ENCODE measurements at places on chromosomes 11 and 22.
A peak's percentile ranks its signal among the peaks of the same experiment; 100 is the strongest.

- no peak for DNase-seq
These were observed 40.5 kb upstream of the OR9Q1 start for GRCh38 chr11:57983191-57983590.

DNA sequence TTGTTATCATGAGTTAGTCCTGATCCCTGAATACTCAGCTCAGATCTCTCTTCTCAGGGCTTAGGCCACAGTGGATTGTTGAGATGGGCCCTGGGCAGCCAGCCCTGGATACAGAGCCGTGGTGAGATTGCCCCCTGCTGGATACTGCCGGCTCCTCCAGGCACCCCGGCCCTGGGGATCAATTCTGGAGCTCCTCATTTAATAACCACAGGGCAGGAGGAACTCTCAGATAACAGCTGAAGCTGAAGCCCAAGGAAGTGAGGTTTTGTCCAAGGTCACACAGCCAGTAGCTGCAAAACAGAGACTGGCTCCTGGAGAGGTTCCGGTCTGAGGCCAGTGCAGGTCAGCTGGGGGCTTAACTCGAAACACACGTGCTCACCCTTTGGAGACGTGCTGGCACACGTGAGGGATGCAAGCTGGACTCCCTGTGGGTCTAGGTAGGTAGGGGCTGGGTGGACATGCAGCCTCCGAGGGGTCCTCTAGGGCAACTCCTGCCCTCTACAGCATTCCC is 16.0 kb downstream of the USH1C start:
- peak; percentile 76 for DNase-seq

DNA sequence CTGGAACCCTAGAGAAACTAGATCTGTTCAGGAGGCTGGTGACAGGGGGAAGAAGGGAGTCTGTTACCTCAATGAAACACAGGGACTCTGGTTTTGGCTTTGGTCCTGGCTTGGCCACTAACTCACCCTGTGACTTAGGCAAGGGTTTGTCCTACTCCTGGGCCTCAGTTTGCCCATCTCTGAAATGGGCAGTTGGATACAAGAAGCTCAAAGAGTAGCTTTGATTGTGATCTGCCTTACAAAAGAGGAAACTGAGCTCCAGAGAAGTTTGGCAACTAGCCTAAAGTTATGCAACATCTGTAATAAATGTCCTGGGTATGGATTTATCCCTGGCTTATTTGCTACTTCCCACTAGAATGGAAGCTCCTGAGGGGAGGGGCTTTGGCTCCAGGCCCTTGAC is 24.0 kb upstream of the LMO1 start:
- DNase-seq: no peak

- no peak for DNase-seq
These were observed 174.0 kb upstream of the MTMR2 start for GRCh38 chr11:96097844-96098421.

DNA sequence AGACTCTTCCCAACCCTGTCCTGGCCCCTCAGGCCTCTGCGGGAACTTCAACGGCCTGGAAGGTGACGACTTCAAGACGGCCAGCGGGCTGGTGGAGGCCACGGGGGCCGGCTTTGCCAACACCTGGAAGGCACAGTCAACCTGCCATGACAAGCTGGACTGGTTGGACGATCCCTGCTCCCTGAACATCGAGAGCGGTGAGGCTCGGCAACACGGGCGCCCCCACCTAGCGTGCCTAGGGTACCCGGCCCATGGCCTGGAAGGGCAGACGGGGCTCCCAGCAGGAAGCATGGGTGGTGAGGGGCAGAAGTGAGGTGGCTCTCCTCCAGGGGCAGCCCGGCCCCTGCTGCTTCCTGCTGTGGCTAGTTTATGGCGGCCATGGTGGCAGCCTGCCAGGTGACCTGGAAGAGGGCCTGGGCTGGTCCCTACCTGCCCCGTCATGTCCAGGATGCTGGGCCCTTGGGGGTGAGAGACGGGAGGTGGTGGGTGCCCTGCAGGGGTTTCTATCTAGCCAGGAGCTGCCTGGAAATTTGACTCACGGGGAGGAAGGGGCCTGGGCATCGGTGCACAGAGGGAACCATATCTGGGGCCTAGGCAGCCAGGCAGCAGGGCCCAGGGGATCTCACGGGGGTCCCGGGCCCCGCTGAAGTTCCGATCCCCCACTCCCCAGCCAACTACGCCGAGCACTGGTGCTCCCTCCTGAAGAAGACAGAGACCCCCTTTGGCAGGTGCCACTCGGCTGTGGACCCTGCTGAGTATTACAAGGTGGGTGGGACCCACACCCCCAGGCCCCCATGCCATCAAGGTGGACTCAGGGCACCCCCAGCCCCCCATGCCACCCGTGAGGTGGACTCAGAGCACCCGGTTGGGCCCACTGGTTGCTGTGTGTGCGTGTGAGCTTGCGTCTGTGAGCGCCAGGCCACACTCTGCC is 9.2 kb downstream of the MUC2 start:
- no peak for DNase-seq

DNA sequence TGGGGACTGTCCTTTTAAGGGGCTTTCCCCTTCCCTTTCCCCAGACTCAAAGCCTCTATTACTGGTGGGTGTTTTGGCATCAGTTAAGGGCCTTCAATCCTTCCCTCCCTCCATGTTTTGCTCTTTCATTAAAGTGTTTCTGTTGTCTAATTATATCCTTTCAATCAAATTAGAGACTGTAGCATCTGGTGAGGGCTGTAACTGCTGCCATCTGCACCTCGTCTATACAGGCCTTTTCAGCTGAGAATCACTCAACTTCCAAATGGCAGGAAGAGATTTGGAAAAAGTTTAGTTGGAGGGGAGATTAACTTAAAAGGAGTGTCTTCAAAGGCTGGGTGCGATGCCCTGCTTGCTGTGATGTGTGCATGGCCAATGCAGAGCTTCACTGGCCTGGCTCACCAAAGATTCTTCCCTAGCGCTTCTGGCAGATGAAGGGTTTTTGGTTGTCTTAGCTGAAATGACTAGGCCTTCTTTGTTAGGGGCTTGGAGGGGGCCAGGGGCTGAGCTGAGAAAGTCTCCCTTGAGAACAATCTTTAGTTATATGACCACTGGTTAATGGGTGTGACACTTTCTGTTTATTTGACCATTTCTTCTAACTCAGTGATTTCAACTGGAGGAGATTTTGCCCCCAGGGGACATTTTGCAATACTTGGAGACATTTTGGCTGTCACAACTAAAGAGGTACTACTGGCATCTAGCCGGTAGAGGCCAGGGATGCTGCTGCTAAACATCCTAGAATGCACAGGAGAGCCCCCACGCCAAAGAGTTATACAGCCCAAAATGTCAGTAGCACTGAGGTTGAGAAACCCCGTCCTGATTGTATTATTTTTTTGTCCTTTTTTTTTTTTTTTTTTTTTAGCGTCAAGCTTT is 7.5 kb downstream of the KREMEN1 start:
- no peak for DNase-seq

DNA sequence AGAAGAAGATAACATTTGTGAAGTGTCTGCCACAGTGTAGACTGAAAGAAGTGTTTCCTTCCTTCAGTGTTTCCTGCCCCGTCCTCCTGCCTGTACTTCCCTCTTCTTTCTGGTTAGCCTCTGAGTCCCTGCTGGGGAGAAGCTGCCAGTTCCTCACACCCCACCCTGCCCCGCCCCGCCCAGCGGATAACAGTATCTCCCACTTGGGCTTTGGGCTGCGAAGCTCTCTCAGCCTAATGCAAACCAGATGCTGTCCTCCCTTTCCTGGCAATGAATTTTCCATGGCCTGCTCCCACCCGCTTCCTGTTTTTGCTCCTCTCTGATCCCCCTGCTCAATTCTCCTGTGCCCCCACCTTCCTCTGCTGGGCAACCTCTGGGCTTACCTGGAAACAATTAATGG is 5.2 kb upstream of the RAB3IL1 start:
- DNase-seq: no peak

GRCh38 chr22:21753374-21754111 is 17.9 kb upstream of the YPEL1 start:
- no peak for DNase-seq

Data from activated CD8-positive, alpha-beta memory T cell treated with anti-CD3 and anti-CD28 coated beads, Interleukin-2, amount 50 U/mL, for 48 hours (primary cell).